ENCODE measurements at places on chromosomes 11 and 22.

DNA sequence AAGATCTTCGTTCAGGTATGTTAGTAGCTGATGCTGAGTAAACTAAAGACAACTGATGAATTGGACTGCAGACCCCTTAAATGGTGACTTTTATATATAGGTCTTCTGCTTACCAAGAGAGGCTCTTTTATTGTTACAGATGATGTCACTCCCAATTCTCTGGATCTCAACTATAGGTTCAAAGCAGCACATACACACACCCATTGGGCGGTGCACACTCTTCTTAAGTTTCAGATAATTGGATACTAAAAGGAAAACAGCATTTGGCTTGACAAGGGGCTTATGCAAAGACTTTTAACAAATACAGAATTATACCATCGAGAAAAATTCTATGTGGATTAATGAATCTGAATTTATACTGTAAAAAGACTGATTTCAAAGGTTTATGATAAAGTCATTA, at the start of gene PTH:
PTH (minus strand) TSS at position 69 of the 400 bp plus-strand sequence. CDS start 3,142 bp downstream, outside the sequence.
- DNase-seq = no peak

DNA sequence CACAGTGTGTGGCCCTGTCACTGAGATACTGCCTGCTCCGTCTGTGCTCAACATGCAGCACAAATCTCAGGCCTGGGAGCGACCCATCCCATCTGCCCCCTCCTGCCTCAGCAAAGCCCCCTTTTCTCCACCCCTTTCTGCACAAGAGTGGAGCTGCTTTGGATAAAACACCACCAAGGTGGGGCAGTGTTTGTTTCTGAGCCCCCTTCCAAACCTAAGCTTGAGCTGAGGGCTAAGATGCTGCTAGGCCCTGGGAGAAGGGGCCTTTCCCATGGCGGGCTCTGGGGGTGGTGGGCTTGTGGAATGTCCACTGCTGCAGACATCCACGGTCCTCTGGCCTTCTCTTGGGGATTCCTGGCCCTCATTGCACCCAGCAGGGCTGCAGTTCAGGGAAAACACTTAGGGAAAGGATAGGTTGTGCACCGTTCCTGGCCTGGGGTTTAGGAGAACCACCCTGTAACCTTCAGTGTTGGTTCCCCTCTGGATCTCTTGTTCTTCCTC, 594.1 kb downstream of the TBC1D22A start:
- DNase-seq = no peak

DNA sequence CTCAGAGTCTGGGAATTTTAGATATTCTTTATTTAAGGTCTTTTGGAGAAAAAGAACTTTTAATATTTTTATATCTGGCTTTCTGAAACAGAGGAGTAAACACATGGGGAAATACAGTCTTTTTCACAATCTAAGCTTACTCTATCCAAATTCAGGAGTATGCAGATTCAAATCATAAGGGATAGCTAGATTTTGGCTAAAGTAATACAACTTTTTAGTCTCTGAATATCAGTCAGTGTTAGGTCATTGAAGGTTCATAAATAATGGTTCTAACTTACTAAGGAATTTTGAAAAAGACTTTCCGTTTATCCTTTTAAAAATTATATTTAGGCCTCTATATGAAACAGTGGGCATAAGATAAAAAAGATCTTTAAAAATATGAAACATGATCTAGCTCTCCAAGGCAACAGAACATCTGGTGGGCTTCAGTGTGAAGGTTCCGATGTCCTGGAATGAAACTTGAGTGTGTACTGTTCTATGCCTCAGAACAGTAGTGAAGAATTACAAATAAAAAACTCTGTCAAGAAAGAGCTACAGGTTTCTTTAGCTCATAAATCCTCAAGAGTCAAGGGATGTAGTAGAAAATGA, 165.2 kb upstream of the PDGFD start:
- no peak for DNase-seq

DNA sequence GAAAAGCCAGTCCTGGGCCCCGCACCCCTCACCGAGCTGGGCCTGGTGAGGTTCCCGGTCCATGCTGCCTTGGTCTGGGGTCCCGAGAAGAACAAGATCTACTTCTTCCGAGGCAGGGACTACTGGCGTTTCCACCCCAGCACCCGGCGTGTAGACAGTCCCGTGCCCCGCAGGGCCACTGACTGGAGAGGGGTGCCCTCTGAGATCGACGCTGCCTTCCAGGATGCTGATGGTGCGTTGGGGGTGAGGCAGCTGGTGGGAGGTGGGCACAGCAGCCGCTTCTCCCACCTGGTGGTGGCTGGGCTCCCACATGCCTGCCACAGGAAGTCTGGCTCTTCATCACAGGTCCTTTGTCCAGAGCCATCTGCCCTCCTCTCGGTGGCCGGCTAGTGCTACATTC, 4.5 kb upstream of the SMARCB1 start:
- DNase-seq = no peak

DNA sequence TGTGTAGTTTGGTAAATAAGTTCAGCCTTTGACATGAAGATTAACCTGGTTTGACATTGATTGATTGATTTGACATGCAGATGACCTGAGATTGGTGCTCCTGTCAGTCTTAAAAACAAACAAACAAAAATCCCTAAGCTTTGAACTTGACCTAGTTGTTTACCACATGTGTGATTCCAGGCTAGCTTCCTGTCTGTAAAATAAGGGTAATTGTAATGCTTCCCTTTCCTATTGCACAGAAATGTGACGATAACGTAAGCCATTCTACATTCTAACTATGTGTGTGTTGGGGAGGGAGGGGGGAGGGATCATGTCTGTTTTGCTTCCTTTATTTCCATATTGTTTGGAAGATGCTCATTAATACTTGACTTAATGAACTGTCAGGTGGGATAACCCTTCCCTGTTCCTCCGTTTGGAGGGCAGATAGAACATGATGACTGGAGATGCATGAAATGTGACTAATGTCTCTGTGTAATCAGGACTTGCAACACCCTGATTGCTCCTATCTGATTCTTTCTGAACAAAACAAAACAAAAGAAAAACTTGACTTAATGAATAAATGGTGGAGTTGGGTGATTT, 106.1 kb upstream of the CLMP start:
- DNase-seq = no peak

- DNase-seq = no peak
Measured at GRCh38 chr11:8566613-8567210, 27.3 kb downstream of the STK33 start.

DNA sequence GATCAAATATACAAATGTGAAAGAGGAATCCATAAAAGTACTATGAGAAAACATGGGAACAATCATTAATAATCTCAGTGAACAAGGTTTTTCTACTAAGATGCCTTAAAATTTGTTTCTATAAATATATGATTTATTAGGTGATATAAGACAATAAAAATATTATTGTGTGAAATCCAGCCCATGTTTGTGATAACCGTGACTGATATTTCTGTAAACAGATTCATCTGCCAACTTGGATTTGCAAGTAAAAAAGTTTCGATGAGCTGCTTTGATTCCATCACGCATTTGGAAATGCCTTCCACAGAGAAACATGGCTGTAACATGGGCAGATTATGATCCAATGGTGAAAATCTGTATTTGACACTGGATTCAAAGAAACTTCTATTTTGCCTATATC, 157.8 kb downstream of the NXPE2 start:
- no peak for DNase-seq

DNA sequence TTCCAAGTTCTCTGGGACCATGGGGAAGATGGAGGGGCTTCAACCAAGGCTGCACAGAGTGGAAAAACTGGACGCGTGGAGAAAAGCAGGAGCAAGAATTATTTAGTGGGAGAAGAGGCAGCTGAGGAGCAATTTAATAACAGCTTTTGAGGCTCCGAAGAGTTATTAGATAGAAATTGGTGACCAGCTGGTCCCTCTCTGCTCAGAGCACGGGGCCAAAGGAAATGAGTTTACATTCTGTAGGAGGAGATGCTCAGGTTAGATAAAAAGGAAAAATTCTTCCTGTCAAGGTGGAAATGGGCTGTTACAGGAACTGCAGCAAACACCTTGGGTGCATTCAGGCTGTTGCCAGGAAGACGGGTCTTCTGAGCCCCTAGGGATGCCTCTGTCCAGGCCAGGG, 47.0 kb upstream of the GALNT18 start:
- no peak for DNase-seq

DNA sequence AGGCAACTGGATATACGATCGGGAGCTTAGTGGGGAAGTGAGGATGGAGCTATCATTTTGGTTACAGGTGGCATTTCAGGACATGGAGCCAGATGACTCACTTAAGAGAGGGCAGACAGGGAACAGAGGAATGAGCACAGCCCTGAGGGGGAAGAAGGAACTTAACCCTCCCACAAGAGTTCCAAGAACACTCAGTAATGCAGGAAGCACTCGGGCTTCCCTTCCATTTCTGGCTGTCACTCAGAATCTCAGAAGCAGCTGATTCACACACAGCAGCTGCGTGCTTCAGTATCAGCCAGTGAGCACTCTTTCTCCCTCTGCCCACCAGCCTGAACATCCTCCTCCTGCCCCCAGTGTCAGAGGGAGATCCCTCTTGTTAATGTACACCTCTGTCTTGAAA, 34.8 kb downstream of the EFCAB6 start:
- no peak for DNase-seq

DNA sequence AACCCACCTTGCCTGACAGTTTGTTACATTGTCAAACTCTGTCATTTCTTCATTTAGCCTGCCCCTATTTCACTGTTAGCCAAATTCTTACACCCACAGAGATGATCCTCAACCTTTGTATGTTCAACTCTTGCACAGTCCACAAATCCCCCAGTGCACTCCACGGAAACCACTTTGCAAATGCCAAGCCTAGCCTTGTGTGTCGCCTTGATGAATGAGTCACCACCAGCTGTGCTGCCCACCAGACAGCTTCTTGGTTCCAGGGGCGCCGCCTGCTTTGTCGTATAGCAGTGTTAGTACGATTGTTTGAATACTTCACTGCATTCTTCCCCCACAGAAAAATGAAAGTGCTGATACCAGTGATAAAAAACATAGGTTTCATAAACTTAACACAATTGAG, 686.3 kb downstream of the NTM start:
- no peak for DNase-seq

GRCh38 chr22:31098632-31099110, 8.7 kb downstream of the SELENOM start:
- DNase-seq = no peak

GRCh38 chr11:17600316-17601255, 53.5 kb downstream of the OTOG start:
- no peak for DNase-seq

DNA sequence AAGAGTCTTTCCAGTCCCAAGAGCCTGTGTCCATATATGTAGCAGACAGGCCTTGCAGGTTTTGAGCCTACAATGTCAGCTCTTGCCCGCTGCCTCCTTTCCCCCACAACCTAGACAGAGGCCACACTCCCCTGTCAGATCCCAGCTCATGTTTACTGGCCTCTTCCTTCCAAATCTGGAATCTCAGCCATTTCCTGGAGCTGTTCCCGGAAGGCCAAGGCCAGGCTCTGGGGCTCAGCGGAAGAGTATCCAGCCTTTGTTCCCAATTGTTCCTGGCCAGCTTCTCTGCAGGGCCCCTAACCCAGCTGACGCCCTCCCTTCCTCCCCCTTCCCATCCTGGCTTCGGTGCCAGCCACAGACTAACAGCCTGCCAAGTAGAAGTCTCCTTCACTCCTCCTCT, 1.0 kb upstream of the ROBO4 start:
- no peak for DNase-seq

DNA sequence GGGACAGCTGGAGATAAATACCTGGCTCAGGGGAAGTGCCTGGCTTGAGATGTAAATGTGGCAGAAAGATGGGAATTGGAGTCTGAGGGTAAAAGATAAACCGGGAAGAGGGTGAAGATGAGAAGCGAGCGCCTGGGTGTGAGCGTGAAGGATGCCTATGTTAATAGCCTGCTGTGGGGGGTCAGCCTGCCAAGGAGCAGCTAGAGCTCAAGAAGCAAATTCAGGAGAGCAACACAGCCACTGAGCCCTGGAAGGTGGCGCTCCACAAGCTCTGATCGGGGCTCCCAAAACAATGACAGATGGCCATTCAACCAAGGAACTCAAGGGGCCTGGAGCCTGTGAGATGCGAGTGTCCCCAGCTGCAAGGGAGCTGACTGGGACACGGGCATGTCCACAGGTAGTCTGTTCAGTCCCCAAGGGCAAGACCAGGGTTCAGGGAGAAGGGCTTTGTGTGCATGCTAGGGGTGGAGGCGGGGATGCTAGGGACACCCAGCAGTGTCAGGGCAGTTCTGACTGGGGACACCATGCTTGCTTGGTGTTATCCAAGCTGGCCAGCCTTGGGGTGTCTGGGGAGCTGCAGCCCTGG, 2.8 kb downstream of the GSC2 start:
- DNase-seq = no peak

GRCh38 chr11:10285148-10285802, 8.7 kb downstream of the SBF2 start:
- DNase-seq = no peak

GRCh38 chr22:25693268-25693565, 48.8 kb upstream of the MYO18B start:
- no peak for DNase-seq

GRCh38 chr11:111474432-111474831, 37.8 kb downstream of the BTG4 start:
- no peak for DNase-seq

GRCh38 chr11:116353589-116353988, 419.2 kb downstream of the BUD13 start:
- DNase-seq = no peak

DNA sequence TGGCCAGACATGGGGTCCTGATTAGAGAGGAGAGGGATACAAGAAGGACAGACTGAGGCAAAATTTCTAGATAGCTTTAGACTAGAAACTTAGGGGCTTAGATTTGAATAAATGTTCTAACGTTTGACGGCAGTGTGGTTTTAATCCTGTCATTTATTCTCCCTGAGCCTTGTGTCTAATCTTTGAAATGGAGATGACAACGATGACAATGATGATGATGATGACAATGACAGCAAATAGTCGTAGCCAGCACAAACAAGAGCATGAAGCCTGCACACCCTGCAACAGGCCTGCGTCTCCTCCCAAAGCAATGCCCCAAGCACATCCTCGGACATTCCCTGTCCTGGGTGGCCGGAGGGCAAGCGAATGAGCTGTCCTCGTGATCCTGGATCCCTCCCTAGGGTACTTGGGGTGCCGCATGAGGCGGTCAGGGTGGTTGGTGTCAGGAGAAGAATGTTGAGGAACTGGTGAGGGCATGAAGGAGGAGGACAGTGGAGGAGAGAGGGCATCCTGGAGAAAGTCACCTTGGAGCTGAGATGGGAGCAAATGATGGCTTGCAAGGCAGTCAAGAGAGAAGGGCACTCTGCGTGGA, 502.1 kb upstream of the B3GAT1 start:
- DNase-seq = no peak

- DNase-seq = no peak
Measured at GRCh38 chr11:4699697-4700435, 2.2 kb upstream of the OR51E2 start.

DNA sequence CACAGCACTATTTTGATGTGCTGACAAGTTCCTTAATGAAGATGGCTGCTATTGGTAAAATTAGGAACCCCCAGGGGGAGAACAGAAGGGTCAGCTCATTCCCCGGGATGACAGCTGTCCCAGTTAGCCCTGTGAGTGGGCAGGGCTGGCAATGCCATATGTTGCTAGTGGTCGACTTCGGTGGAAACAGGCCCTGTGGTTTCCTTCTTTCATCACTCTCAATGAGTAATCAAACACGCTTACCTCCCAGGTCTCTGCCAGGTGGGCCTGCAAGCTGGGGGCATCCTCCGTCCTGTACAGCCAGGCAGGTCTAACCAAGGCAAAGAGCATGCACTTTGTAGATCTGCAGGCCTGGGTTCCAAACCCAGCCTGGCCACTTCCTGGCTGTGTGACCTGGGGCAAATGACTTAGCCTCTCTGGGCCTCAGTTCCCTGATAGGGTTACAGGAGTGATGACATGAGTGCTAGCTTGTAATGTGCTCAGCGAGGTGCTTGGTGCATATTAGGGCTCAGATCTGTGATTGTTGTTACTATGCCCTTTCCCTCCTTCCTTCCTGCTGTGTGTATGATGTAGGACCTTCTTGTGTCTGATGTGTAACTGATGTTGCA, 85.2 kb downstream of the TSPAN18 start:
- DNase-seq = no peak

All from T-helper 22 cell (primary cell).